Activated T-helper 1 cell treated with anti-CD3 and anti-CD28 coated beads, Interleukin-12 subunit alpha, Interleukin-12 subunit beta, Interleukin-2, Interleukin-4 antibody, amounts not matched to agents 30 ng/mL and 10 ng/mL and 1 ng/mL, durations not matched to agents 14 hours and 24 hours and 36 hours (primary cell): ENCODE measurements at places on chromosomes 3 and 15. TPM values are rescaled to one million over a fixed set of nuclear protein-coding genes. Genes with fewer than 3 reads are reported as not detected.

Gene LRRFIP2
- total RNA-seq = 26.2 and 28.6 TPM in 2 replicates

Gene PKM
- 2,409 and 2,442 TPM in 2 replicates for total RNA-seq

Gene FOXB1
- 1.2 and 1.3 TPM in 2 replicates for total RNA-seq

Gene DPPA4
- total RNA-seq = not detected in 2 replicates

Gene TEX264
- total RNA-seq = 50.3 and 52.0 TPM in 2 replicates

Gene REC114
- not detected in 2 replicates for total RNA-seq

Gene GRM7
- not detected in 2 replicates for total RNA-seq

Gene RTP4
- 3.4 and 4.0 TPM in 2 replicates for total RNA-seq

Gene GOLGA8Q
- 1.1 and 2.0 TPM in 2 replicates for total RNA-seq

Gene HEG1
- total RNA-seq = 43.7 and 45.1 TPM in 2 replicates

Gene EAF1
- 27.3 and 27.8 TPM in 2 replicates for total RNA-seq

Gene SCAMP5
- total RNA-seq = 2.0 and 3.5 TPM in 2 replicates

Gene THSD4
- total RNA-seq = not detected in 2 replicates

Gene EPB42
- total RNA-seq = not detected in 2 replicates

Gene PCOLCE2
- total RNA-seq = not detected in 2 replicates

Gene UROC1
- total RNA-seq = not detected in 2 replicates

Gene RPUSD2
- total RNA-seq = 19.5 and 22.6 TPM in 2 replicates

Gene ACAN
- total RNA-seq = not detected in 2 replicates

Gene OR5K4
- total RNA-seq = not detected in 2 replicates

Gene CNBP
- 408 and 425 TPM in 2 replicates for total RNA-seq

Gene CCK
- total RNA-seq = not detected in 2 replicates

Gene SEMA3B
- 0.49 and 1.0 TPM in 2 replicates for total RNA-seq

Gene CAMK1
- 55.0 and 57.8 TPM in 2 replicates for total RNA-seq

Gene PLIN1
- not detected in 2 replicates for total RNA-seq

Gene ANKRD34C
- total RNA-seq = not detected in 2 replicates

Gene SQOR
- total RNA-seq = 96.0 and 100 TPM in 2 replicates

Gene LMAN1L
- 0.75 and 0.93 TPM in 2 replicates for total RNA-seq

Gene EXD1
- not detected in 2 replicates for total RNA-seq

Gene CPA3
- total RNA-seq = not detected in 2 replicates

Gene IL17RE
- 3.2 and 3.5 TPM in 2 replicates for total RNA-seq

Gene GLDN
- 0.15 TPM in 1 of 2 replicates, not detected in the other for total RNA-seq

Gene IDH2
- 94.1 and 96.3 TPM in 2 replicates for total RNA-seq

Gene IMPG2
- total RNA-seq = 0.05 and 0.13 TPM in 2 replicates

Gene SEMA4B
- 17.5 and 18.8 TPM in 2 replicates for total RNA-seq

Gene DOCK3
- total RNA-seq = 1.5 and 1.6 TPM in 2 replicates

Gene FETUB
- total RNA-seq = not detected in 2 replicates

Gene GOLGA6B
- total RNA-seq = not detected in 2 replicates

Gene GMNC
- not detected in 2 replicates for total RNA-seq

Gene CNTN6
- total RNA-seq = not detected in 2 replicates

Gene EPHB1
- total RNA-seq = 5.0 and 5.2 TPM in 2 replicates

Gene ISLR
- not detected in 2 replicates for total RNA-seq

Gene DHX36
- total RNA-seq = 95.2 and 101 TPM in 2 replicates

Gene SPATA12
- not detected in 2 replicates for total RNA-seq

Gene EXOG
- total RNA-seq = 20.0 and 21.6 TPM in 2 replicates

Gene FBXO40
- not detected in 2 replicates for total RNA-seq

Gene NEK10
- 0.54 and 0.57 TPM in 2 replicates for total RNA-seq

Gene ISLR2
- total RNA-seq = not detected in 2 replicates

Gene SLC22A13
- 0.65 and 0.78 TPM in 2 replicates for total RNA-seq

Gene ERC2
- total RNA-seq = 0.54 TPM in 1 of 2 replicates, not detected in the other

Gene CYP1A1
- 0.29 and 0.37 TPM in 2 replicates for total RNA-seq

Gene GOLGA8R
- total RNA-seq = 1.9 and 2.8 TPM in 2 replicates

Gene TRMT10C
- total RNA-seq = 59.9 and 60.5 TPM in 2 replicates

Gene C3orf85
- not detected in 2 replicates for total RNA-seq
